ENCODE measurements at places on chromosomes 5 and 9.

GRCh38 chr9:134870746-134871662 lies 9.6 kb upstream of the FCN2 start:
- DNase-seq, result no peak

GRCh38 chr5:78756858-78757257 lies 108.3 kb upstream of the LHFPL2 start:
- no peak for DNase-seq

GRCh38 chr5:87746891-87747377 lies 334.2 kb upstream of the CCNH start:
- DNase-seq, result peak; percentile 26

DNA sequence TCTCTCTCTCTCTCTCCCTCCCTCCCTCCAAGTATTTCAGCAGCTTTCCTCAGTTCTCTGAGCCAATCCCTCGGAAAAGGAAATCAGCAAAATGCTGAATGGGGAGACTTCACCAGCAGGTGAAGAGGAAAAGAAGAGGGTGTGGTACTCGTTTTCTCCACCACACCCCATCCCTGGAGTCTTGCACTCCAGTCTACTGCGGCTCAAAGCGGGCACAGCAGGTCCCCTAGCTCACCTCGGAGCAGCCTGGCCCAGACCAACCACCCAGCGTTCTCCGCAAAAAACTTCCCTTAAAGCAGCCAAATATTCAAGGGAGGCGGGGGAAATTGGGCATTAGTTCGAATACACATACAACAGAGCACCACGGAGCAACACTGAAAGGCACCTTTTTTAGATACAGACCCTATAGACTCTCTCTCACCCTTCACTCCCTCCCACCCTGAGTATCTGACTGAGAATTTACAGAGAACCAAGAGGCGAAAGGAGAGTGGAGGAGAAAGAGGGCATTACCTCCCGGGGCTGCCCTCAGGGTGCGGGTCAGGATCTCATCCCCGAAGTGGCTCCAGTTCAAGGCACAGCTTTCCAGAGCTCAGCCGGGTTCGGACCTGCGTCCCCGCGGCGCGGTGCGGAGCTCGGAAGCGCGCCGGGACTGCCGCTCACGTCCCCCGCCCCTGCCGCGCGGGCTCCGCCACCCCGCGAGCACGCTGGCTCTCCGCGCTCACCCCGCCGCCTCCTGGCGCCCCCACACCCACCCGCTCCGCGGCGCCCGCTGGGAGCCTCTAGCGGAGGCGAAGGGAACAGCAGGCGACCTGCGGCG lies 1638.5 kb upstream of the C9orf72 start:
- no peak for DNase-seq

DNA sequence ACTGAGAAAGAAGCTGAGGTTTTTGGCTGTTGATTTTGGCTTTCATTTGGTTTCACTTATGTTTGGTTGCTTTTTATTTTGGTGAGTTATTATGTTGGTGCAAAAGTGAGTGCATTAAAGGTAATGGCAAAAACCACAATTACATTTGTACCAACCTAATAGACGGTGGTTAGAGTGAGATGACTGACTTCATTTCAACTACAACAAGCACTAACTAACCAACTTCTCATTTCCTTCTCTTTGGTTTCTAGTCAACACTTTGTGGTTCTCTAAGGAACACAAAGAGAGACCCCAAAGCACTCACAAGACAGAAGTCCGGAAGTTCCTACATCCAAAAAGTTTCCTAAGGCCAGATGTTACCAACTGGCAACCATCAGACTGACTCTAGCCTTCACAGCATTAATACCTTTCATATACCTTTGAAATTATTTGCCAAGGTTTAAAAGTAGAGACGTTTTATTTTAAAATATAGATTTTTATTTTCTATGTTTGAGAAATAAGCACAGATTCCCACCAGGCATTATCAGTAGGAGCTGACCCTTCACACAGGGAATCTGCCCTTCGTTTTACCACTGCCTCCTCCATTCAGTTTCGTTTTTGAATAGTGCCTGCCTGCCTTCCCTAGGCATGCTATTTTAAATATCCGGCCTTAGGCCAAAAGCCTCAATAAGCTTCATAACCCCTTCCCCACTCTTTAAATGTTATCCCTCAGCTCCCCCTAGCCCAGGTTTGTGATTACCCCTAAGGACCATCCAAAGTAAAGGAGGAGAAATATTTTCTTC lies 301.1 kb upstream of the PTGER4 start:
- DNase-seq, result no peak

GRCh38 chr5:41875121-41875520 lies 4.9 kb upstream of the OXCT1 start:
- DNase-seq, result no peak

DNA sequence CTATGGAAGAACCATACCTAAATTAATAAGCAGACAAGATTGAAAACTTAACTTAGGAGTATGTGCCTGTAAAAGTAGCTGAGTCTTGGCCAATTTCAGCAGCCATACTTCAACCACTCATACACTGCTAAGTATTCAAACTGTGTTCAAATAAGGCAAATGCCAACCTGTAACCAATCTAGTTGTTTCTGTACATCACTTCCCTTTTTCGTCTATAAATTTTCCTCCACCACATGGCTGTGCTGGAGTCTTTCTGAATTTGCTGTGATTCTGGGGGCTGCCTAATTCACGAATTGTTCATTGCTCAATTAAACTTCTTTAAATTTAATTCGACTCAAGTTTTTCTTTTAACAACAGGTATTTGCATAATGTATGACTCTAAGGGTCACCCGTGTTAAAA lies 184.4 kb downstream of the PLK2 start:
- no peak for DNase-seq

GRCh38 chr9:26675035-26675434 lies 217.6 kb downstream of the CAAP1 start:
- DNase-seq, result no peak

- no peak for DNase-seq
Observed at GRCh38 chr9:19629488-19629887, 159.3 kb downstream of the SLC24A2 start.

DNA sequence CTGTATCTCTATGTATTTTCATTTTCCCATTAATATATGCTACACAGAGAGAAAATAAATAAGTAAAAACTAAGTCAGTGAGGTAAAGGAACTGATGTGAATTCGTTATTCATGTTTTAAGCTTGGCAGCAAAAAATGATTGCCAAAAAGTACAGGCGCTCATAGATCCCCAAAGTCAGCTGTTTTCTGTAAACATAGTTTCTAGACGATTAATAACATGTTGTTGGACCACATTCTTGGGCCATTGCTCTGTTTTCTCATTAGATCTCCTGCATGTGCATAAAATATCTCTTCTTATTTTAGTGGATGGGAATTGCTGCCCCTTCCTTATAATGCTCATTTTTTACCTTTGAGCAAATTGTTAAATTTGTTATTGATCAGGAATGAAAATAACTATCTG lies 215.2 kb downstream of the TLE1 start:
- no peak for DNase-seq

All from LoVo (cell line).